Upper lobe of right lung (tissue), 1 donor: ENCODE measurements at places on chromosomes 7 and 10. TPM values are rescaled to one million over a fixed set of nuclear protein-coding genes. Genes with fewer than 3 reads are reported as not detected.

The ZNF804B gene
- total RNA-seq = not detected

The CYP3A4 gene
- total RNA-seq = not detected

The ARMC3 gene
- total RNA-seq = not detected

The SLC18A3 gene
- total RNA-seq = not detected

The LARP4B gene
- total RNA-seq = 126 TPM

The OLAH gene
- 0.93 TPM for total RNA-seq

The PTPRE gene
- 70.6 TPM for total RNA-seq

The RASSF4 gene
- 40.9 TPM for total RNA-seq

The PLXDC2 gene
- 129 TPM for total RNA-seq

The RET gene
- 1.0 TPM for total RNA-seq

The NPC1L1 gene
- total RNA-seq = 0.17 TPM

The HOXA10 gene
- total RNA-seq = 0.38 TPM

The OR2A14 gene
- total RNA-seq = not detected

The NUTM2E gene
- not detected for total RNA-seq

The ELFN1 gene
- 4.3 TPM for total RNA-seq
